ENCODE measurements at places on chromosomes 2 and 18.

DNA sequence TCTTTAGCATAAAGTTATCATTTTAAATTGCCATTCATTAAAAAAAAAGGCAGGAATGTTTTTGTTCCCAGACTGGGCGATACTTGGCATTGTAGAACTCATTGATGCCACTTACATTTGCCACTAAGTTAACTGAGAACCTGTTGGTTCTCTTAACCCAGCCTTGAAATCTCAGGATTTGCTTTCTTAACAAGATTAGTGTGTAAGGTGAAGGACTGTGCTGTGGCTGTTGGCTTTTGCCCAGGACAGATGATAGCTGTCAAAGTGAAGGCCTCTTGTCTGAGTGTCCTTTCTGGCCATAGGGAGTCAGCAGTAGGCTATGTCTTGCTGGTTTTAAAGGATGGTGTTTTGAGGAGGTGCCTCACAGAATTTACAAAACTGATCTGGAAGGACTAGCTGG, 2.6 kb downstream of the DPYSL5 start:
- DNase-seq: no peak

GRCh38 chr2:11976073-11976472, 229.6 kb downstream of the LPIN1 start:
- no peak for DNase-seq

DNA sequence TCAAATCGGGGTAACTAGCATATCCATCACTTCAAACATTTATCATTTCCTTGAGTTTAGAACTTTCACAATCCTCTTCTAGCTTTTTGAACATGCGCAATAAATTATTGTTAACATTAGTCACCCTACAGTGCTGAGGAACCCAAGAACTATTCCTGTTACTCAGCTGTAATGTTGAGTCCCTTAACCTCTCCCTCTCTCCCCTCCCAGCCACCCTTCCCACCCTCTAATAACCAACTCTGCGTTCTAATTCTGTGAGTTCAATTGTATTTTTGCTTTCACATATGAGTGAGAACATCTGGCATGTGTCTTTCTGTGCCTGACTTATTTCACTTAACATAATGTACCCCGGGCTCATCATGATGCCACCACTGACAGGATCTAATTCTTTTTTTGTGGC, 78.6 kb upstream of the RANBP2 start:
- DNase-seq: no peak

GRCh38 chr2:66057844-66058243, 377.1 kb upstream of the MEIS1 start:
- no peak for DNase-seq

- DNase-seq: no peak
Observed at GRCh38 chr2:9939587-9940485, 11.7 kb upstream of the GRHL1 start.

DNA sequence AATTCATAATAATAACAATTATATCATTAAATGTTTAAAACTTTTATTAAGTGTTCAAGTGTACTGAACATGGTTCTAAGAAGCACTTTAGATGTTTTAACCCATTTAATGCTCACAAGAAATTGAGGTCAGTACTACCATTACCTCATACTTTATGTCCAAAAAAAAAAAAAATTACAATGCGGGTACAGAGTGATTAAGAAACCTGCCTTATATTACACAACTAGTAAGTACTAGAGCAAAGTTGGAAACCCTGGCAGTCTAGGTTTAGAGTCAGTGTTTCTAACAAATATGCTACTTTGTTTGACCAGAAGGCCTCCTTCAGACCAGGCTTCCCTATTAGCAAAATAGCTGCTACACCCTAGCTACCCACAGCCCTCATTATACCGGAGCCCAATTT, 28.5 kb downstream of the PLEKHM3 start:
- no peak for DNase-seq

- DNase-seq: no peak
Observed at GRCh38 chr18:59393381-59393780, 34.3 kb upstream of the LMAN1 start.

DNA sequence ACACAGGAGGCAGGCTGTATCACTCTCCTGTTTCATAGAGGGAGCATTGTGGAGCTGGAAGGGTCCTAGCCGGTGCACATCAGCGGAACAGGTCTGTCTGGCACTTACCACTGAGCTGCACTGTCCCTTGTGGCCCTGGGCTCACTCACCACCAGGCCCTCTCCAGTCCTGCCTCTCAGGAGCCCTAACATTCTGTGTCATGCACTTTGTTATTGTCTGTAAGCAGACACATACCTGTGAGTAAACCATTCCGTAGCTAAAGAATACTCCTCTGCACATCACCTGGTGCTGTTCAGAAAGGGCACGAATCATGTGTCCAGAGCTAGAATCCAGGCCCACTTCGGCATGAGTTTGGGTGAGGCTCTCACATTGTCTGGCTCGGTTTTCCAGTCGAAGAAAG, 93.6 kb downstream of the CRIM1 start:
- DNase-seq: no peak

GRCh38 chr2:219912491-219912921, 285.1 kb downstream of the SLC4A3 start:
- no peak for DNase-seq

- DNase-seq: no peak
Observed at GRCh38 chr18:27276886-27277285, 91.8 kb upstream of the CHST9 start.

DNA sequence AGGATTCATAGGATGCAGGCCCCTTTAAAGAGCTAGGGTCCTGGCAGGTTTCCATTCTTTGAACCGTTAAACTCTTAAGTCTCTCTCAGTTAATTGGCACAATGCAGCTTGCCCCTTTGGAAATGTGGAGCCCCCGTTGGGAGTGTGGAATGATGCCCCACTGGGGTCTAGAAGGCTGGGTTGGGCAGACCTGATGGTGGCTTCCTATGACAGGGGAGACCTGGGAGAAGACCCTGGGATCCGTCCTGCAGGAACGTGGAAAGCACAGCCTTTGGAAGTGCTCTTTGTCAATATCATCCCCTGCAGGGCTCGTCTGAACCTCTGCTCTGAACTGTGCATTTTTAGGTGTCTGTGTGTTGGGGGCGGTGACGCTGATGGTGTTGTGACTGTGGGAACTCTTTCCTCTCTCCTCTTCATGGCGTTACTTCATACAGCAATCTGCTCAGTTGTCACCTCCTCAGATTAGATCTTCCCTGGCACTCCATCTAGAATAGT, 190.6 kb downstream of the MYCN start:
- DNase-seq: no peak

DNA sequence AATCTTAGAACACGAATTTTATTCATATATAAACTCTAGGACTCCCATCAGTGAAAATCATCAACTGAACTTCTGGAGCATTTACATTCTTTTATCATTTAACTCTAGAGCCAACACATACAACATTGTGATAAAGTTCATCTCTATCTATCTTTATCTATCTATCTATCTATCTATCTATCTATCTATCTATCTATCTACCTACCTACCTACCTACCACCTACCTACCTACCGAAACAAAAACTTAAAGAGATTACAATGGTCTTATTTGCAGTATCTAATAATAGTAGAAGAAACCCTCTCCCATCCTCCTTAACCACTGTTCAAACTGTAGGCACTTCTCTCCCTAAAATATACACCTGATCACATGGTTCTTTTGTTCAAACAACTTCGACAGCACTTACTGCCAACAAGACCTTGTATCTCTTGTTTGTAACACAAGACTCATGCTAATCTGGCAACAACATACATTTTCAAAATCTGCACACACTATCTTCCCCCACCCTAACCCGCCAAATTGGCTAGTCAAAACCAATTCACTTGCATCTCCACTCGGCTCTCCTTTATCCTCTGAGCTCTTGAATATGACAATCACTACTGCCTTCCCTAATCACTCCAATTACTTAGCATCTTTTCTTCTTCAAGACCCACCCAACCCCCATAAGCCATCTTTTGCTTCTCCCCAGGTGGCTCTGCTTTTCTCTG, 69.0 kb downstream of the GORASP2 start:
- DNase-seq: no peak

DNA sequence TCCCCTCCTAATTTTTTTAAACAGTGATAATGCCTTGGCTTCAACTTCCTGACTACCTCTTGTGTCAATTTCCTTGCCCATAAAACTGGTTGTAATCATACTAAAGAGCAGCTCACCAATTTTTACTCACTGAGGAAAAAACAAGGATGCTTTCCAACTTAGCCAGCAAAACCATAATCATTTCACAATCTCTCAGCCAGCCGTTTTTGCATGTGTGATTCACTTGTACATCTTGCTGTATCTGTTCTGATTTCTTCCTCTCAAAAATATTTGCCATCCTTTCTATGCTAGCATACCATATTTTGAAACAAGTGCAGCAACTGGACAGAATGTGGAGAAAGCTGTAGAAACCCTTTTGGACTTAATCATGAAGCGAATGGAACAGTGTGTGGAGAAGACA, 60.7 kb downstream of the RAB27B start:
- DNase-seq: no peak

DNA sequence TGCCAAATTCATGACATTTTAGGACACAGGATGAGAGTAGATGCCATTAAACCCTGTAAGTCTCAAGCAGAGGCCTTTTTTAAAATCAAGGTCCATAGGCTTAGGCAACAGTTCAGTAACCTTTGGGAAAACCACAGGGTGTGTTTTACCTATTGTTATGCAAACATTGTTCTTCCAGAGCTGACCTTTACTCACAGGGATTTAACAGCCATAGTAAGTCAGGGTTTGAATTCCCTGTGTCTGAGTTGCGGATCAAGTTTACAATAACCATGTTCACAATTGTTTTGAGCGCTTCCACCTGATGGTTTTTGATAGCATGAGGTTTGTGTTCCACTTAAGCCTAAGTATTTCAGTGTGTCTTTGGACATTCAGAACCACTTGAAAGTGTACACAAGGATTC, 160.1 kb upstream of the BOD1L2 start:
- no peak for DNase-seq

GRCh38 chr2:209917154-209917771, 85.2 kb upstream of the RPE start:
- DNase-seq: no peak

DNA sequence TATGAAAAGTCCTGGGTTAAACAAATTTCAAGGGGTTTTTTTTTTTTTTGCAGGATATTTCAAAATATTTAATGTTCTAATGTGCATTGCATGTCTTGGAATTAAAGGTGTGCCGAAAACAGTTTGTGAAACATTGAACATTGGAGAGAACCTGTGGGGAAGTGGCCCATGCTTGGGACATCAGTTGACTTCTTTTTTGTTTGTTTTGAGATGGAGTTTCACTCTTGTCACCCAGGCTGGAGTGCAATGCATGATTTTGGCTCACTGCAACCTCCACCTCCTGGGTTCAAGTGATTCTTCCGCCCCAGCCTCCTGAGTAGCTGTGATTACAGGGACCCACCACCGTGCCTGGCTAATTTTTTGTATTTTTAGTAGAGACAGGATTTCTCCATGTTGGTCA, 71.0 kb upstream of the RAPH1 start:
- DNase-seq: no peak

DNA sequence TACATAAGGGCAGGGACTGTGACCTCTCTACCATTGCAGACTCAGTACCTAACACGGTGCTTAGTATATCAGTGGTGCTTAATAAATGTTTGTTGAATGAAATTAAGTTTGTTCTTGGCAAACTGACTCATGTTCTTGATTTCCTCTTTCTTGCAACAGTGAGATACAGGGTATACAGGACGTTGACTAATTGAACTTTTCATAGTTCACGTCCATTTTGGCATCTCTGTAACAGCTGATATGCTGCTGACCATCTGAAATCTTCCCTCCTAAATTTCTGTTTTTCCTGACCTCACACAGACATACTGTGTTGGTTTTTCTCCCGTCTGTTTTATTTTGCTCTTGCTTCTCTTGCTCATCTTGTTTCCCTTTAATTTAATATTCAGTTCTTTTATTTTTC, 44.2 kb downstream of the LHCGR start:
- DNase-seq: no peak

GRCh38 chr2:235689427-235689853, 195.6 kb downstream of the AGAP1 start:
- DNase-seq: no peak

DNA sequence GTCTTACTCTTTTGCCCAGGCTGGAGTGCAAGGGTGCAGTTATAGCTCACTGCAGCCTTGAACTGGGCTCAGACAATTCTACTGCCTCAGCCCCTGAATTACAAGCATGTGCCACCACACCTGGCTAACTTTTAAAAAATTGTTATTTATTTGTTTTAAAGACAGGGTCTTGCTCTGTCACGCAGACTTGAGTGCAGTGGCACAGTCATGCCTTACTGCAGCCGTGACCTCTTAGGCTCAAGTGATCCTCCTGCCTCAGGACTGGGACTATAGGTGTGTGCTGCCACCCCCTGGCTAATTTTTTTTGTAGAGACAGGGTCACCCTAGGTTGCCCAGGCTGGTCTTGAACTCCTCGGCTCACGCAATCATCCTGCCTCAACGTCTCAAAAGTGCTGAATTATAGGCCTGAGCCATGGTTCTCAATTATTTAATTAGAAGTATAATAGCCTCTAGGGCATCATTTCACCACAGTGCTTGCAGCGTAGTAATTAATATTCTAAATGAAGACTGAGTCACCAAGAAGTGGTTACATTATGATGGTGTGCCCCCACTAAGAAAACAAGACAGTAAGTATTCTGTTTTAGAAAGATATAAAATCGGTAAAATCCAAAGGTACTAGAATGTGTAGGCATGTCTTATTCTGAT, 69.6 kb downstream of the EML4 start:
- DNase-seq: peak; percentile 39

DNA sequence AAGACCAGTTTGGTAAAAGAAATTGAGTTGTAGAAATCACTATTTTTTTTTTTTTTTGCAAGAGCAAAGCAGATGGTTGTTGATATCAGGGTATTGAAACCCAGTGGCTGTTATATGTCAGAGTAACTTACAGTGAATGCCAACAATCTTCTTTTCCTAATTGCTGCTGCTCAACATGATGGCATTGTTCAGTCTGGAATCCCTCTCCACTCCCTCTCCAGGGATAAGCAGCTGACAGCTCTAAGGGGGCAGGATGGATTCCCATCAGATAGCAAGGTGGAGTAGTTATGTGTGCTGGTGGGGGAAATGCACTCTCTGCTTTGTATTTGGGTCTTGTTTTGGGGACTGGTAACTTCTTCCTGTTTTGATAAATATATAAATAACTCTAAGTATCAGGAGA, 200.0 kb downstream of the PIK3C3 start:
- DNase-seq: no peak

GRCh38 chr2:101232770-101233169, 19.9 kb upstream of the CNOT11 start:
- DNase-seq: no peak

DNA sequence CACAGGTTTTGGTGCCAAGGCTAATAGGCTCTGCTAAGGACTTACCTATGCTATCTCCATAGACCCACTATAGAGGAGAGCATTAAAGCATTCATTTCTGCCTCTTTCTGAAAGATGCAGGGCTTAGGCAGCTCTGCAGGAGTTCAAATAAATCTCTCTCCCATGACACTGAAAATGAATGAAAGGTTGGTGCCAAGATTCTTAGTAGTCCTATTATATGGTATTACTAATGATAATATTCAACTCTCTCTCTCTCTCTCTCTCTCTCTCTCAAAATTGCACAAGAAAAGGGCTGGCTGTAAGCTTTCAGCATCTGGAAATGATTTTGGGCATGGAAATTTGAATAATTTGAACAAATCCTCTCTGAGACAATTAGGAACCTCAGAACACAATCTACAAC, 433.7 kb downstream of the MBD2 start:
- DNase-seq: no peak

All from CD4-positive, alpha-beta T cell treated with Interleukin-1 beta for 1 hour (primary cell).